Motor neuron (in vitro differentiated cells): ENCODE measurements at places on chromosomes 2 and 18. TPM values are rescaled to one million over a fixed set of nuclear protein-coding genes. Genes with fewer than 3 reads are reported as not detected.

The ARHGEF33 gene
- total RNA-seq = 0.41 and 0.86 TPM in 2 replicates

The GPR45 gene
- total RNA-seq = 0.69 and 0.87 TPM in 2 replicates

The UGT1A4 gene
- total RNA-seq = 0.08 TPM in 1 of 2 replicates, not detected in the other

The TSPYL6 gene
- 0.43 and 0.56 TPM in 2 replicates for total RNA-seq

The GPBAR1 gene
- total RNA-seq = 0.64 and 0.67 TPM in 2 replicates
